ENCODE measurements at places on chromosomes 1 and 21. TPM values are rescaled to one million over a fixed set of nuclear protein-coding genes. Genes with fewer than 3 reads are reported as not detected.

DNA sequence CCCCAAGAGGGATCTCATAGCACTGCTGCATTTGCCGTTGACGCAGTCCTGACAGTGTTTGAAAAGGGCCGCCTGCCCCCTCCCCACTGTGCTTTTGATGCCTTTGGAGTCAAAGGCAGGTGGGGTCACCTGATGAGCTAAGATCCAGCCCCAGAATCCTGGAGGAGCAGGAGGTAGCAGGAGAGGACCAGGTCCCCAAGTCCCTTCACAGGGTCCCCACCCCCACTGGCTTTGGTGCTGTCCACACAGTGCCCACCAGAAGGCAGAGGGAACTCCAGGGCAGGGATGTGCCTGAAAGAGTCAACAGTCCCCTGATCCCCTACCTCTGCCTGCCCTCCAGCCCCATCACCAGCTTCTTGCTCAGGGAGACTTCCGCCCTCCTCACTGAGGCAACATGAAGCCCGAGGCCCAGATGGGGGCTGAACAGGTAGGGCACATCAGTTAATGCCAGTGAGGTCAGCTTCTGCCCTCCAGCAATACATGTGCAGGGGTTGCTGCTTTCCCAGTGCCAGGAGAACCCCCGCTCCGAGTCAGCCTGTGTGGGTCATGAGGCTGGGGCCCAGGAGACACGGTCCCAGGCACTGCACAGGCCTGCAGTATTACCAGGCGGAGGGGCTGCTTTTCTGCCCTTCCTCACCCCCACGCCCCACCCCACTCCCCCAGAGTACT lies 8.8 kb upstream of the KCNC4 start:
- no peak overlapping the region for H3K4me3 ChIP-seq
- no peaks in the 10 kb centered on the region for H3K36me3 ChIP-seq
- no peak for DNase-seq
- H3K27me3 ChIP-seq = no peaks in the 10 kb centered on the region
- H3K4me1 ChIP-seq = peaks cover 7% of the 10 kb centered on the region
- no peak overlapping the region for H3K27ac ChIP-seq

- H3K36me3 ChIP-seq = no peaks in the 10 kb centered on the region
- H3K4me1 ChIP-seq = peaks cover 83% of the 10 kb centered on the region
- no peaks in the 10 kb centered on the region for H3K27me3 ChIP-seq
- H3K27ac ChIP-seq = peak overlapping the region; percentile 46
- no peak overlapping the region for H3K4me3 ChIP-seq
- no peak for DNase-seq
These were observed 5.0 kb downstream of the MEF2D start for GRCh38 chr1:156495401-156496140.

- no peak overlapping the region for H3K4me3 ChIP-seq
- no peaks in the 10 kb centered on the region for H3K27me3 ChIP-seq
- no peak overlapping the region for H3K27ac ChIP-seq
- DNase-seq = no peak
These were observed 30.5 kb downstream of the COL18A1 start for GRCh38 chr21:45435405-45435981.

- no peak overlapping the region for H3K27ac ChIP-seq
- H3K4me3 ChIP-seq = no peak overlapping the region
- H3K36me3 ChIP-seq = no peaks in the 10 kb centered on the region
- DNase-seq = no peak
- no peaks in the 10 kb centered on the region for H3K4me1 ChIP-seq
These were observed 28.7 kb downstream of the PTGFR start for GRCh38 chr1:78519446-78519845.

GRCh38 chr1:55571767-55572166 lies 356.6 kb upstream of the USP24 start:
- no peaks in the 10 kb centered on the region for H3K27me3 ChIP-seq
- H3K36me3 ChIP-seq = no peaks in the 10 kb centered on the region
- no peak overlapping the region for H3K4me3 ChIP-seq
- H3K4me1 ChIP-seq = no peaks in the 10 kb centered on the region
- no peak for DNase-seq

MMEL1 gene
- not detected for total RNA-seq

All from liver (tissue), 10 donors.